ENCODE measurements at places on chromosomes 12 and 14.
A peak's percentile ranks its signal among the peaks of the same experiment; 100 is the strongest.

DNA sequence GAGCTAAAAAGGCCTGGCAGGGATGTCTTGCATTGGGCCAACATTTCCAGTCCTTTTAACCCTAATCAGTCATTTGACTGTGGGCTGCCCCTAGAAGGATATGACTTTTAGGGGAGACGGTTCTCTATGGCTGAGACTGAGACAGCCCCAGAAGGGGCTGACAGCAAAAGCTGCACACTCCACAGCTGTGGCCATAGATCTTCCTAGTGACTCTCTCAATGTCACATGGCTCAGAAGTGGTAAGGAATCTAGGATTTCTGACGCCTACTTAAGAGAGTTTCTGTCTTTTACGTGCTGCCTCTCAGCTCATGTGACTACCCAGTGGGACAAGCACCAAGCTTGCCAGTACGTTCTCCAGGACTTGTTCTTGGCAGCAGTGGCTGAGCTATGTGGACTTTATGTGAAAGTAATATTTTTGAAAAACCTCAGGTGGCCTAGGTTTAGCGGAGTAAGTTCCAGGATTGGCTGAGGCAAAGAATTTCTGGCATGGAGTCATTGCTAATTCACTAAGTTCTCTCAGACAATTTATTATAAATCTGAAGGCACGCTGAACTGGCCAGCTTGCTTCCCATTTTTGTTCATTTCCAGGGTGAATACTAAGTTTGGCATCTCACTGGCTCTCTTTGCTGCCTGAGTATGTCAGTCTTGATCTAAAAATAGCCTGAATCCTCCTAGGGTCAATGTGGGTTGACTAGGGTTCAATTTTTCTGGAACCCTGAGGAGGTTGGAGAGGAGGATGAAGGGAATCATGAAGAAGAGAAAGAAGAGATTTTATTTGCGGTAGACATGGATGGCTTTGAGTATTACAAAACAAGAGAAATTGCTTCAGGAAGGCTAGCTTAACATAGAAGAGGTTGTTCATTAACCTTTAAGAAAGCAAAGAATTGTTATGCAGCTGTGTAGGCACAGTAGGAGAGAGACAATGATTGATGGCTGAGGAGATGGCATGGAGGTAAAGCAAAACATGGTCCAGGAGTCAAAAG is 271.8 kb downstream of the AEBP2 start:
- DNase-seq = no peak

- no peak for DNase-seq
Measured at GRCh38 chr14:28946267-28946666, 179.7 kb downstream of the FOXG1 start.

- DNase-seq = no peak
Measured at GRCh38 chr12:38384816-38385378, 68.3 kb downstream of the ALG10B start.

- peak; percentile 8 for DNase-seq
Measured at GRCh38 chr12:53325511-53326061, 4.2 kb upstream of the AAAS start.

DNA sequence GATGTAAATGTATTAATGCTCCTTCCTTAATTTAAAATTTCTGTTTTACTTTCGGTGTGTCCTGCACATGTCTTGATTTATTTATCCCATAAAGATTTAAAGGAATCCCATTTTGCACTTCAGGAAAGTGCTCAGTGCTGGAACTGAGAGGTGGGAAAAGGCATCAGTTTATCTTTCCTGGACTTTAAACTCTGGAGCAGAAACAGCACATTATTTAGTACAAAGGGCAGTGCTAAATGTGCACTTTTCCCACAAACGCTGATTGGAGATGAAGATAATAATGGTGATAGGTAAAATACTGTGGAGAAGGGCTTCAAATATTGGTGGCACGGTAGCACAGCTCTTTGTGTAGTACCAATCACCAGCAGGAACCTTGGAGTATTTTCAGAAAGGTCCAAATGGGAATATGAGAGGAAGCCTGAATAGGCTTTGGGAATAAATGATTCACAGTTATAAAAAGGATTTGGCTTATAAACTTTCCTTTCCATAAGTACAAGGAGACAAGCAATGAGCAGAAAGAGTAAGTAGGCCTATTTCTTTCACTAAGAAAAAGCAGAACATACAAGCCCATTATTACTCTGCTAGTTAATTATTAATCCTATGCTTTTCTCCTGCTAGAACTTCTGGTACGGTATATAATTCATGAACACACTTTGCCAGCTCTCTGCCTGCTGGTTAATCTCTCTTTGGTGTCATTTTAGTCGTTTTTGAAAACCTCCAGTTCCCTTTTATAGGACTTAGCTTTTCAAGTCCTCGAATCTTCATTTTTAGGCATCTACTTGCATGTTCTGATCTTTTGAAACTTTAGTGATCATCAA is 58.3 kb downstream of the SLC15A5 start:
- DNase-seq = no peak

DNA sequence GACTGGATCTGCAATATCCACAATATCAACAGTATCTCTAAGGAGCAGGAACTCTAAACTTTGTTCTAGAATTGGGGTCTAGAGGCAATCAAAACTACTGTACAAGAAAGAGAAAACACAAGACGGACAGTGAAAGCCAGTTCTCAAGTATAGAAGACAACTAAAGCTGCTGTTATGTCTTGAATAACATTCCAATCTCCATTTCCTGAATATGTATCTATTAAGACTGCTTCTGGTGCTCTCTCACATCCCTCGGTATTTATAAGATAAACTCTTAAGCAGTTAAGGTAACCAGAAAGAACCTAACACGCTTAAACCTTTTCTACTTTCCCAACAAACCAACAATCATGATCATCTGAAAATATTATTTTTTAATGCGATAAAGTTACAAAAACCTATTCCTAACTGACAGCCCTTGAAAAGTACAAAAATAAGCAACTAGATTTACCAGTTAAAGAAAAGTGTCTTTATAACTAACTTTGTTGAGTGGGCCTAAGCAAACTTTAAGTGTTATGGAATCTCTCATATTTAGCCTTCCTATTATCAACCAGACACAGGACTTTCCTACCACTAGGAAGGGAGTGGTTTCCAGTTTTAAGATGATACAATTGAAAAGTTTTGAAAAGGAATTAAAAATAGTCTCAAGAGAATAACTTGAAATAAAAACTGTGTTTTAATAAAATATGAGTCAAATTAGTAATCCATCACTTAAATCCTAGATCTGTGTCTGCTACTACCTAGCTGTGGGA is 30.7 kb downstream of the NUMB start:
- no peak for DNase-seq

DNA sequence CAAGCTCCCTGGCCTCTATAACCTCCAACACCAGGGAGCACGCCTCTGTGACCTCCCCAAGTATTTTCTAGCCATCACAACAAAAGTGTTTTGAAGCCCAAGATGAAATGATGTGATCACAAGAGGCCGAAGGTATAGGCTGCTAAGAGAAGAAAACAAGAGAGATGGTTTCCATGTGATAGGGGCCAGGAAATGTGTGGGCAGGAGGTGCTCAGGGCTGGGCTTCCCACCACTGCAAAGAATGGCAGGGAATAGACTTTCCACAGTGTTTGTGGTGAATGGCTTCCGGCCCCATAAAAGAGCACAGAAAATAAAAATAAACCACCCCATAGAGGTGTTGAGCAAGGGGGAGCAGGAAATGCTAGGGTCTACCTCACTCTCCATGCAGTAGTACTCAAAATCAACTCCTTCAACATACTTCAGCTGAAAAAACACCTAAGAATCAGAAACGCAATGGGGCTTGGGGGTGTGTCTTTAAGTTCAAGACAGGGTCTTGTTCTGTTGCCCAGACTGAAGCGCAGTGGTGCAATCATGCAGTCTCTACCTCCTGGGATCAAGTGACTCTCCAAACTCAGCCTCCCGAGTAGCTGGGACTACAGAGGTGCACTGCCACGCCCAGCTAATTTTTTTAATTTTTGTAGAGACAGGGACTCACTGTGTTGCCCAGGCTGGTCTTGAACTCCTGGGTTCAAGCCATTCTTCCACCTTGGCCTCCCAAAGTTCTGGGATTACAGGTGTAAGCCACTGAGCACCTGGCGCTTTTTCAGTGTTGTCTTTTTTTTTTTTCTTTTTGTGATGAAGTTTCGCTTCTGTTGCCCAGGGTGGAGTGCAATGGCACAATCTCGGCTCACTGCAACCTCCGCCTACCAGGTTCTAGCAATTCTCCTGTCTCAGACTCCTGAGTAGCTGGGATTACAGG is 27.1 kb downstream of the DAD1 start:
- DNase-seq = peak; percentile 70

DNA sequence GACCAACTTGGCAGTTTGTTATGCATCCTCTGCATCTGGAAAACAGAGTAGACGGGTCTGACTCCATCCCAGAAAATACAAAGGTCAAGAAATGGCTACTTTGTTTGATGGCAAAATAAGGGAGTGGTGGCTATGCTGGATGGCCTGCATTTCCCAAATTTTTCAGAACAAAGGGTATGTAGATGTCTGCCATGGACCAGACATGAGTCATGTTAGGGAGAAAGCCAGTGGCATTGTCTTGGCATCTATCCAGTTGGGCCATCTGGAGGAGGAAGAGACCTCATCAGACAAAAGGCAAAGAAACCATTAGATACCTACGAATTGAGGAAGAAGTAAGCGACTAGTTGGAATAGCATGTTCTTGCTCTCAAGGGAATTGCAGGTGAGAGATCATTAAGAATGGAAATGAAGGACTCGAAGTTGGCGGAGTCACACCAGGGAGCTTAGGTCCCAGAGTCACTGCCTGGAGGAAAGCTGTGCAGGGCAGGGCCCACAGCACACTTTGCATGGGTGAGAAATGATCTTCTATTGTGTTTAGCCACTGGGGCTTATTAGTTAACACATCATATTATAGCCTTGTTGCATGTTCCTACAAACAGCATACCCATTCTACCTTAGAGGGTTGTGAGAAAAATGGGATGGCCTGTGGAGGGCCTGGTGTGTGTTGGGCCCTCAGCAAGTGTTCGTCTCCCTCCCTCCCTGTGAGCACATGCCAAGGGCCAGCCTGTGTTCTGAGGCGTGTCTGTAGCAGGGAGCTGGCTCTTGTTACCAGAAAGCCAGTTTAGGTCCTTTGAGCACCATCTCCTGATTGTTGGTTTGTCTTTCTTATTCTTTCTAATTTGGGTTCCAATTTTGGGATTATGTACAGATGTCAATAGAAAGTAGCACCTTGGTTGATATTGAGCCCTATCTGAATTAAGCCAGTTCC is 119.4 kb downstream of the KTN1 start:
- no peak for DNase-seq

- DNase-seq = no peak
Measured at GRCh38 chr12:26906704-26907103, 31.1 kb downstream of the INTS13 start.

DNA sequence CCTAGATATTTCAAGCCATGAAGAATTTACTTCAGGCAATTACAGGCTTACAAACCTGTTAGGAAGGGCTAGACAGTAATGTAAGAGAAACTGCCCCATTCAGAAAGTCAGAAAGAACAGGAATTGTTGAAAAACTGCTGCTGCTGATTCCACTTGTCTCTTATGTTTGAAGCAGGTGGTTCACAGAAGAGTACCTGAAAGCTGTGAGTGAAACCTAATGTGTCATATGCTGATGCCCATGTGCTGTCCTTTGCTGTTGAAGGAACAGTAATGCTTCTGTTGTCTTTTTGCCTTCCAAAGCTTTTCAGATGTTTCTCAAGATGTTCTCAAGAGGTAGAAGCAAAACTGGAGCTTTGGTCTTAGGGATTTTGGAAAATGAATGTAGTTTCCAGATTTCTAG is 39.0 kb downstream of the MNAT1 start:
- DNase-seq = no peak

DNA sequence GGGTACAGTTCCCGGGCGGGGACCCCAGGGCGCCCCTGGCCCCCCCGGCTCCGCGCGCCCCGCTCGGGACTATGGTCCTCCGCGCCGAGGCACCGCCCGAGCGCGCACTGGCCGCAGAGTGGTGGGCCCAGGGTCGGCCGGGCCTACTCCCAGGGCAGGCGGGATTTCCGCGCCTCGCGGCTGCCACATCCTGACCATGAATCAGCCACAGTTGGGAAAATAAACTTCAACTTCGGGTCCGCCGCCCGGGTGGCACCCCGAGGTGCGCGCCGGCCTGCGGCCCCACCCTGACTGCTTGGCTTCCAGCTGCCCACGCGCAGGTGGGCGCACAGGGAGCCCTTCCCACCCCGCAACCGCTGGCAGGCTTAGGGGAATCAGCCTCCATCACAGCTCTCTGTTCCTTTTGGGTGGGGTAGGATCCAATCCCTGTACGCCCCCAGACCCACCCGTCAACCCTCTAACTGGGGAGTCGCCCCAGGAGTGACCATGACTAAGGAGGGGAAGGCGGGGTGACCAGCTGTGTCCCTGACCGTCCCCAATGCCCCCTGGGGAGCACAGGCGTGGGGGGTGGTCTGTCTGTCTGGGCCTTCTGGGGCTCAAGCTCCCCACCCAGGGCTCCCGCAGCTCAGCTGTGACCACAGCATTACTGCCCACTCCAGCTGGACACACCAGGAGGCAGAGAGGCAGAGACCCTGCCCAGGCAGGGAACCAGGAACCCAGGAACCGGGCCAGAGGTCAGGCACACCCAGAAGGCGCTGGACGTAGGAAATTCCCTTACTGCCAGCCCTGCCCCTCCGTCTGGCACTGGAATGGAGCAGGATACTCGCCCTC is 678 bp downstream of the INF2 start:
- no peak for DNase-seq

- DNase-seq = no peak
Measured at GRCh38 chr14:36834293-36834692, 172.6 kb downstream of the PAX9 start.

DNA sequence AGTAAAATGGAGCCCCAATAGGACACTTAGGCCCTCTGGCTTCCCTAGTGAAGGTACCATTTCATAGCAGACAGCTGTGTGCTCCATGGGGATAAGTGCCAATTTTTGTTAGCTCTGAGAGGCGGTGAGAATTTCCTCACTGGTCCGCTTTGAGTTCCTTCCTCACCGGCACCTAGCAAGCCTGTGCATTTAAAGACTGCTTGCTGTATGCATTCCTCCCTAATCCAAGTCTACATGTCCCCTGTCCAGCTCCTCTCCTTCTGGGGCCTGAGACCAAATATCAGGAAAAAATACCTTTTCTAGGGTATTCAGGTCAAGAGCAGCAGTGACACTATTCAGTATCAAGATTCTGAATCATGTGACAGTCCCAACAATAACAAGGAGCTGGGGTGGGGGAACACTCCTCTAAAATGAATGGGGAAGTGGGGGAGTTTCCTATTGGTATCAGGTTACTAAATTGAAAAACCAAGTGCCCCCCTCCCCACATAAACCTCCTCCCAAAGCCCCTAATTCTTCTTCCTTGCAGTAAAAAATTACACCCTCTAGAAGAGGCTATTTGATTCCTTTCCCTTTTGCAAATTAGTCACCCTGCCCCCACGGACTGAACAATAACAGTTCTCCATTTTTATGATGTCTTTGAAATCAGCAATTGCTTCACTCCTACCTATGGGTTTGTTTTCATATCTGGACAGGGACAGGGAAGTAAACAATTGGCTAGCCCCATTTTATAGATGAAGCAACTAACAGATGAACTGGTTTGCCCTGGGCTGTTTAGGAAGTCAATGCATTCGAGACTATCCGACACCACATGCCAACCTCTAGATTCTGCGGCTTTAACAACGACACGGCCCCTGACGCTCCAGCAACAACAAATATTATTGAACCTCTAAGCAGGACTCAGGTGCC is 28.9 kb downstream of the BCL11B start:
- peak; percentile 48 for DNase-seq

All from stimulated activated naive CD4-positive, alpha-beta T cell treated with Interleukin-2 at 50 U/mL for 16 hours (primary cell).